ENCODE measurements at places on chromosomes 6 and 20.

DNA sequence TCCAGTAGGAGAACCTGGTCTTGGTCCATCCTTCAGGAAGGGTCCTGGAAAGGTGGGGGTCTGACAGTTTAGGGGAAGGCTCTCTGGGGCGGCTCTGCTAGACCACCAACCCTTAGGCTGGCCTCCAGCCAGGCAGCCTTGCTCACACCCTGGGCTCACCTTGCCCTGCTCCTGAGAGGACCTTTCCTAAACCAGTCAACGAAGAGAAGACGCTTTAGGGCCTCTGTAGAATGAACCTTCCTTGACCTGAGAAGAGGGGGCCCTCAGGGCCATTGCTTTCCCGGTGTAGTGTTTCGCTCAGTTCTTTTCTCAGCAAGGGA is 1.1 kb downstream of the CDC25B start:
- DNase-seq: no peak

DNA sequence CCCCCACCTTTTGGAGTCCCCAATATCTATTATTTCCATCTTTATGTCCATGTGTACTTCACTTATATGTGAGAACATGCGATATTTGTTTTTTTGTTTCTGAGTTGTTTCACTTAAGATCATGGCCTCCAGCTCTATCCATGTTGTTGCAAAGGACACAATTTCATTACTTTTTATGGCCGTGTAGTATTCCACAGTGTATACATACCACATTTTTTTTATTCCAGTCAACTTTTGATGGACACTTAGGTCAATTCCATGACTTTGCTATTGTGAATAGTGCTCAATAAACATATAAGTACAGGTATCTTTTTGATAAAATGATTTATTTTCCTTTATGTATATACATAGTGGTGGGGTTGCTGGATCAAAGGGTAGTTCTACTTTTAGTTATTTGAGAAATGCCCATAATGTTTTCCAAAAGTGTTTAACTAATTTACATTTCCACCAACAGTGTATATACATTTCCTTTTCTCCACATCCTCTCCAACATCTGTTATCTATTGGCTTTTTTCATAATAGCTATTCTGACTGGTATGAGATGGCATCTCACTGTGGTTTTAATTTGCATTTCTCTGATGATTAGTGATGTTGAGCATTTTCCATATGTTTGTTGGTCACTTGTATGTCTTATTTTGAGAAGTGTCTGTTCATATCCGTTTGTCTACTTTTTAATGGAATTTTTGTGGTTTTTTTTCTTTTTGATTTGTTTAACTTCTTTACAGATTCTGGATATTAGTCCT is 34.0 kb upstream of the COL10A1 start:
- no peak for DNase-seq

DNA sequence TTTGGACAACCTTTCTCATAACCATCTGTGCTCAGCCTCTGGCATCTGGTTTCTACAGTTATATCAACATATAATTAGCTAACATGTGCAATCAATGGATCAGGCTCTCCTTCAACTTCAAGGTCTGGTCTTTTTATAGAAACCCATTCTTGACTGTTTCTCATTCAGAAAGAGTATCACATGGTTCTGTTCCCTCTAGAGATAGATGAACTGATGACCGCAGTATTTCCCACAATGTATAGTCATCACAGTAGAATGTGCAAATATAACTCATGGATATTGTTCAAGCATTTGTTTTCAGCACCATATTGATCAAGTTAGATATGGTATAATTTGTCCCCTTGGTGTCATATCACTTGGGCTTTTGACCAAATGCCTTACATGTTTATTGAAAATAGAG is 656.2 kb downstream of the FRK start:
- DNase-seq: no peak

DNA sequence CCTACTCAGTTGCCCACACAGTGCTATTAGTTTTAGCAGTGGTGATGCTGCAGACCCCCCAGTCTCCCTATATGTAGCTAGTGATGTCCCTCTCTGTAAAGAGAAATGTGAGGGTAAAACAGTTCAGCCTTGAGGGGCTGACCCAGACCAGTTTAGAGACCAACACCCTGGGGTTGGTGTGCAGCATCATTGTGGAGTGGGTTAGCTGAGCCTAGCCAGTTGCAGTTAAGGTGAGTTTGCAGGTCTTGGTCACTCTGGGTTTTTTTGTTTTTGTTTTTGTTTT is 401 bp upstream of the B3GALT4 start:
- no peak for DNase-seq

GRCh38 chr6:75546381-75546780 is 52.8 kb upstream of the FILIP1 start:
- no peak for DNase-seq

DNA sequence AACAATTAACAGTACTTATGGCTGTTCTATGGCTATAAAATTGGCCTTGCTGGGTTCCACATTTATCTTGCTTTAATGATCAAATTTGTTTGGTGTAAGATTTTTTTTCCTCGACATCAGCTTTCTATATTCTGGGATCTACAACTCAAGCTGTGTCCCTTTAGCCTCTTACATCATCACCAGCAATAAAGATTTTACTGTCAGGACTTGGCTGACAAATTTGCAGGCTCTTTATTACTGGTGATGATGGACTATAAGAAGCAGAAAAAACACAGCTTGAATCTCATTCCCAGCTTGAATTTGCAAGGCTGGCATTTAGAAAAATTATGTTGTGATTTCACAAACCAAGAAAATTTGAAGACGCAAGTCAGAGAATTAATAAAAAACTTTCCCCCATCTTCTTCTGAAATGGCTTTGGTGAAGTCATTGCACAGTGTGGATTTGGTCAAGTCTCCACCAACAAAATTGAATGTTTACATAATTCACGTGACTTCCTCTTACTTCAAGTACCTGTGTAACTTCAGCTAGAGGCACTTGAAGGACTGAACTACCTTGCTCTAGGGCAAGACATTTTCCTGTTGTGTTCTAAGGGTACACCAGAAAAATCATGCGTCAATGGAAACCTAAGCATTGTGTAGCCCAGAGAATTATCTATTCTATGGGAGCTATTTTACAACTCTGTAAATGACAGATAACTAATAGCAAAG is 175.0 kb downstream of the CBLN4 start:
- DNase-seq: no peak
